ENCODE measurements at places on chromosomes 5 and 9.

GRCh38 chr9:27851858-27852257 lies 278.6 kb upstream of the C9orf72 start:
- DNase-seq, result no peak

GRCh38 chr9:11595756-11596155 lies 983.0 kb upstream of the PTPRD start:
- DNase-seq, result no peak

DNA sequence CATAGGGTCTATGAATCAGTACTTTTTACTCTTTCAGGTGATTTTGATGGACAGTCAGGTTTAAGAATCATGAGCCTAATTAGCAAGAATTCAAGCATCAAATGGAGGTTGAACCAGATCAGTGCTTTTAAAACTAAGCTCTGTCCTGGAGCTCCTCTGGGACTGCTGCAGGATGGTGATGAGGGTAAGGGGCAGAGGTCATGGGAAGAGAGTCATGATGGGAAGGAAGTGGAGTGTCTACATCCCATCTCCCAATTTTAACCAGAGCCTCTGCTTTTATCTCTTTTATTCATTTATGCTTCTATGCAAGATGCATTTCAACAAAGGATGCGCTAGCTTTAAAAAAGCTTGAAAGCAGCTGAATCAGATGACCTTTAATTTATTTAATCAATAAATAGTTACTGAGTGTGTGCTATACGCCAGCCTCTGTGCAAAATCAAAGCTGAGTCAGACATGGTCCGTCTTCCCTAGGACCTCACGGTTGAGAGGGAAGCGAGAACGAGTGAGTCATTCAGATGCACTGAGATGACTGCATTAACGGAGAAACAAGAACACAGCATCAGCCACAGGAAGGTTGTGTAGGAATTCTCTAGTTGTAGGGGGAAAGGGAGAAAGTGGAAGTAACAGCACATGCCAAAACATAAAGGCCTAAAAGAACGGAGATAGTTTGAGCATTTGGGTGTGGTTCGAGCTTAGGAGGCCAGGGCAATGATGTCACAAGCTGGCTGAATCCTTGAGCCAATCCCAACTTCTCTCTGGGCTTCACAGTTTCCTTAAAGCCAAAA lies 441.6 kb upstream of the BRINP1 start:
- DNase-seq, result no peak

DNA sequence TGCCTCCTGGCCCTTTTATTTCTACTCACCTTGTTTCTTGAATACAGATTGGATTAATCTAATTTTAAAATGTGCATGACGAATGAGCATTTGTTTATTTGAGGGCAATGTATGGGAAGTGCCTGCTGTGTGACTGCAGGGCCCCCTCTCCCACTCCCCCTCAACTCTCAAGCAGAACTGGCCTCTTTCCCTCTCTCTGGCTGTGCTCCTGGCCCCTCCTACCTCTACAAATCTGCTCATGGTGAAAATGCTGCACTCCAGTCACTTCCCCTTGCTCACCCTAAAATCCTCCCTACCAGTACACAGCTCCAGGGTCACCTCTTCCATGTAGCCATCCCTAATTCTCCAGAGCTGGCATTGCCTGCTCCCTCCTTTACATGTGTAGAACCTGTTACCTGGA lies 17.2 kb upstream of the NDST1 start:
- no peak for DNase-seq

- no peak for DNase-seq
Measured at GRCh38 chr9:88872192-88872946, 118.9 kb upstream of the S1PR3 start.

DNA sequence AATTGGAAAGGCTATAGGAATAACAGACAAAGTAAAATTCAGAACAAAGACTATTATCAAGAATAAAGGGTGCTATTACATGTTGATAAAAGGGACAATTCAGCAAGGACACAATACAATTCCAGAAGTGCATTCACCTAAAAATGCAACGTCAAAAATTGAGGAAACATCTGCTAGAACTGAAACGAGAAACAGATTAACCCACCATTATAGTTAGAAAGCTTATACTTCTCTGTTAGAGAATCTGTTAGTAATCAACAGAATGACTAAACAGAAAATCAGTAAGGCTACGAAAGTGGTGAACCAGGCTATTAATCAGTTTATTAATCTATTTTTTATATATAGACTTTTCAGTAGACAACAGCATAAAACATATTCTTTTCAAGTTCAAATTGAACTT lies 14.8 kb downstream of the FCN1 start:
- DNase-seq, result no peak

GRCh38 chr5:31853398-31854135 lies 214.6 kb downstream of the PDZD2 start:
- no peak for DNase-seq

DNA sequence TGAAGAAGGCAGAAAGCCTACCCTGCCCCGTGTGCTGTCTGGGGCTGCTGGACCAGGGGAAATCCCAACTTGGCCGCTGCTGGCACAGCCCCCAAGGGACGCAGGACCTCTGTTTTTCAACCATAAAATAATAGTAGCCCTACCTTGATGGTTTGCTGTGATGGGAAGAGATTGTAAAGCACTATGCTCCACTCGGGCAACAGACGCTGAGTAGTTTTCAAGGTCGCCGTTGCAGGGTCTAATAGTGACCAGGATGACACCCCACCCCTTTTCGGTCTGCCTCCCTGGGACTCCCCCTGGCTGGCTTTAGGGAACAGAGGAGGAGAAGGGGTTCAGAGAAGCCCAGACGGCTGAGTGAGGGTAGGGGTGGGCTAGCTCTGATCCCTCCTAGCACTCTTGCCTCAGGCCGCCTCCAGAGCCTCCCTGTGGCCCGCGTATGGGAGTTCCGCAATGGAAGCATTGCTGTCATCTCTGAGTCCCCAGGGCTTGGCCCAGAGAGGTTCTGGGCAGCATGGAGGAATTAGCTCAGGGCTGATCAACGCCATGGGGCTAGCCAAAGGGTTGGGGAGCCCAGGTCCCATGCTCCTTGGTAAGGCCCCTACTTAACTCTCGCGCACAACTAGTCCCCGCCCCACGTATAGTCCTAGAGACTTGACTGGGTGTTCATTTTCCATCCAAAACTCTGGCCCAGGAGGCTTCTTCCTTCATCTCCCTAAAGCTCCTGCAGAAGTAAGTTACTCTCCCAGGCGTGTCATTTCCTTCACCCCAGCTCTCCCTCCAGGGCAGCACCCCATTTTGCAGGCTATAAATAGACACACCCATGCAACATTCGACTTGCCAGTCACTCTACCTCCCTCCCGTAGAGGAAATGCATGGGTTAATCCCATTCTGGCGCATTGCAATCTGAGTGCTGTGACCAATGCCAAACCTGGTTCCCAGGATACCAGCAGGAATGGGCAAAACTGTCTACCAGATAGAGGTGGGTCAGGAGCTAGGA lies 1.1 kb upstream of the IRF1 start:
- DNase-seq, result peak; percentile 41

DNA sequence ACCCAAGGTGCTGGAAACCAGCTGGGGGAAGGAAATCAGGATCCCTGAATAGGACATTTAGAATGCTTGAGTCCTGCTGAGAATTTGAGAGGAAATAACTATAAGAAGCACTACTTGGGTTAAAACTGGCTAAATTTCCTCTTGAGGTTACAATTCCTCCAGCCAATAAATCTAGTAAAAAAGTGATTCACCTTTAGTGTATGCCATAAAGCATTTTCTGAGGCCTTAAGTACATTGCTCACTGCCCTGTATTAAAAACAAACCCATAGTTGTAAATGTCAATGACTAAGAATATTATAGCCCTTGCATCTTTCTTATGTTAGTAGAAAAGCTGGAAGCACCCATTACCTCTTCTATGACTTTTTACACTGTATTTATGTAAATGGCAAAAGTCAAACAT lies 634.7 kb upstream of the ARRDC3 start:
- no peak for DNase-seq

- DNase-seq, result no peak
Measured at GRCh38 chr5:55533521-55534435, 986 bp downstream of the PLPP1 start.

DNA sequence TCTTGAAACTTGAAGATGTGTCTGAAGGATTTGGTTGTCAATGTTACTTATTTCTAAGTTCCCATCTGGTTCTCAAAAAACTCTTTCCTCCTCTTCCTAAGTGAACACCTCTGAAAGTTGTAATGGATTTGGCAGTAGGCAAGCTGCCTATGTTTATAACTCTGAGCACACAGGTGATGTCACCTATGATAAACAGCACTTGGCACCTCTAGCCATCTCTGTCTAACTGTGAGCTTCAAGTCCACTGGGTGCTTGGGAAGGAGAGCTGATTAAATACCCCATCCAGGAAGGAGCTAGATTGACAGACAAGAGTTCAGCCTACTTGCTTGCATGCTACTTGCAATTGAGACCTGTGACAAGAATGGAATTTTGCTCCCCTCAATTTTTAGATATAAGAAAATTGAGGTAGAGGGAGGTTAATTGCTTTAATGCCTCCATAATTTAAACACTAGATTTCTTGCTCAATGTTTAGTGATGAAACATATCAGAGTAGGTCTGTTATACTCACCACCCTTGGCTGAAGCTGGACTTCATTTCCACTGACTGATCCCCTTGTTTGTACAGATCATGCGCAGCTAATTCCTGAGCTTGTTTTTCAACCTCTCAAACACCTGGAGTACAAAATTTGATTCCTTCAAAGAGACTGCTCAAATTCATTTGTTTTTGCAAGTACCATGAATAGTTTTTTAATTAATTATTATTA lies 49.9 kb downstream of the PDE4D start:
- DNase-seq, result no peak

Measured in T-helper 2 cell (primary cell).